Activated CD4-positive, alpha-beta T cell treated with anti-CD3 and anti-CD28 coated beads, Interleukin-2, Interleukin-6, amounts not matched to agents 100 ng/mL and 50 ng/mL, durations not matched to agents 16 hours and 8 hours (primary cell): ENCODE measurements at places on chromosomes 3 and 15.

DNA sequence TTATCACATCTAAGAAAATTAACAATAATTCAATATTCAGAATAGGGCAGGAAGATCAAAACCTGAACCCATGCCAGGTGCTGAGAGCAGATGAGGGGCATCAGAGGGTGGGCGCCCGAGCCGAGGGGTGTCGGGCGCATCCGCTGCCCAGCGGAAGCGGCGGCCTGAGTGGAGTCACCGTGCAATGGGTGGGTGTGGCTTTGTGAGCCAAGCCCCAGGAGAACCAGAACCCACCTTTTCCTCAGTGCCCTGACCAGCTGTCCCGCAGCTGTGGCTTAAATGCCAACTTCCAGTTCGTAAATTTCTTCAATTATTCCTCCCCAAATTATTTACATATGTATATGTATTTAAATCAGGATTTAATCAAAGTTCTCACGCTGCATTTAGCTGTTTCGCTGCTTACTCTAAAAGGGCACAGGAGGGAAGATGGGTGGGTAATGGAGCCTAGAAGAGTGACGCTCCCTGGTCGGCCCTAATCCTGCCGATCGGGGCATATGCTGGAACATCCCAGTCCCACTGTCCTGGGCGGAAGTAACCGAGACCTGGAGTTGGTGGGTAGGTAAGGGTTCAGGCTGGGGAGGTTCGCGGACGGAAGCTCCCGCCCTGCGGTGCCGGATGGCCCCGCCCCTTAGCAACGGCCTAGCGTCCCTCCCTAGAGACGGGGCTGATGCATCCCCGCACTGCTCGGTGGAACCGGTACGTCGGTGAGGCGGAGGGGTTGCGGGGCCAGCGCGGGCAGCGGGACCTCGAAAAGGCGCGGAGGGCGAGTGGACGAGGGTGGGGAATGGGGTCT, 1.3 kb downstream of the DNAH1 start:
- peak; percentile 61 for DNase-seq

GRCh38 chr15:23497710-23498111, 50.7 kb upstream of the GOLGA6L2 start:
- DNase-seq = no peak

DNA sequence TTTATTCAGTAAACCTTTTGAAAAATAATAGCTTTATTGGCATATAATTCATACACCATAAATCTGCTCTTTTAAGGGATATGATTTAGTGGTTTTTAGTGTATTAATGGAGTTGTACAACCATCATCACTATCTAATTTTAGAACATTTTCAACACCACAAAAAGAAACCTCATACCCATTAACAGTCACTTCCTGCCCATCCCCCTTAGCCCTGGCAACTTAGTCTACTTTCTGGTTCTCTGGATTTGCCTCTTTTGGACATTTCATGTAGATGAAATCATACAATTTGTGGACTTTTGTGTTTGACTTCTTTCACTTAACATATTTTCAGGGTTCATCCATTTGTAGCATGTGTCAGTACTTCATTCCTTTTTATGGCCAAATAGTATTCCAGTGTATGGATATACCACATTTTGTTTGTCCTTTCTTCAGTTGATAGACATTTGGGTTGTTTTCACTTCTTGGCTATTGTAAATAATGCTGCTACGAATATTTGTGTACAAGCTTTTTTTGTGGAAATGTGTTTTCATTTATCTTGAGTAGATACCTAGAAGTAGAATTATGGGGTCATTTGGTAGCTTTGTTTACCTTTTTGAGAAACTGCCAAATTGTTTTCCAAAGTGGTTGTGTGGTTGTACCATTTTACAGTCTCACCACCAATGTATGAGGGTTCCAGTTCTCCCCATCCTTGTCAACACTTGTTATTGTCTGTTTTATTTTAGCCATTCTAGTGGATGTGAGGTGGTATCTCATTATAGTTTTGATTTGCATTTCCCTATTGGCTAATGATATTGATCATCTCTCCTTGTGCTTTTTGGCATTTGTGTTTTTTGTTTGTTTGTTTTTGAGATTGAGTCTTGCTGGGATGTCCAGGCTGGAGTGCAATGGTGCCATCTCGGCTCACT, 45.8 kb downstream of the SMAD3 start:
- DNase-seq = no peak

GRCh38 chr3:187207624-187208023, 10.3 kb downstream of the RTP1 start:
- DNase-seq = no peak

DNA sequence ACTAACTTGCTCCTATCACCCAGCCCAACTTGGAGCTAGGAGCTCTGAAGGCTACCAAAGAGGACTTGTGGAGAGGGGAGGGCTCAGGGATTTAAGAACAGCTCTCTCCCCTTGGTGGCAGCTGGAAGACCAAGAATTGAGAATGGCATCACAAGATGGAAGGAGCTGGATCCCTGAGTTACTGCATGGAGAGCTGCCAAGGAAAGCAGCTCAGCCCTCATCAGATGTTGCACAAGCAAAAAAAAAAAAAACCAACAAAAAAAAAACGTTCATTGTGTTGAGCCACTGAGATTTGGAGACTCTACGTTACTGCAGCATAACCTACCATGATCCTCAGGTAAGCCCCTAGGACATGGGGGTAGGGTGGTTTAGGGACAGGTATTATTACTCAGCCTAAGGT, 41.0 kb downstream of the ITGB5 start:
- DNase-seq = no peak

GRCh38 chr3:38067508-38068233, 28.7 kb downstream of the DLEC1 start:
- DNase-seq = no peak

DNA sequence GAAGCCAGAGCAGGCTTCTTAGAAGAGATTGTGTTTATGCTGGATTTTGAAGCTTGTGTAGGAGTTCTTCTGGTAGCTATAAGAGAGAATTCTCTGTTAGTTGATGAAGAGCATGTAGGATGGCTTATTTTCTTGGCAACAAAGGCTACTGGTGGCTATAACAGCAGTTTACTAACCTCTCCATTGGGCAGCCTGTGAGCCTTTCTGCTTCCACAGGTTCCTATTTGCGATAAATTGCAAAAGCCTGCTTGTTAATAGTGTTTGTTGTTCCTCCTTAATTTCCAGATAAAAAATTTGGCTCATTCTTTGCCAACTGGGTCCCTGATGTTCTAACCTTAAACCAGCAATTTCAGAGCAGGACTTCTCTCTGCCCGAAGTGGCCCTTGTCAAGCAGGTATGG, 290.6 kb upstream of the TRIM42 start:
- no peak for DNase-seq

DNA sequence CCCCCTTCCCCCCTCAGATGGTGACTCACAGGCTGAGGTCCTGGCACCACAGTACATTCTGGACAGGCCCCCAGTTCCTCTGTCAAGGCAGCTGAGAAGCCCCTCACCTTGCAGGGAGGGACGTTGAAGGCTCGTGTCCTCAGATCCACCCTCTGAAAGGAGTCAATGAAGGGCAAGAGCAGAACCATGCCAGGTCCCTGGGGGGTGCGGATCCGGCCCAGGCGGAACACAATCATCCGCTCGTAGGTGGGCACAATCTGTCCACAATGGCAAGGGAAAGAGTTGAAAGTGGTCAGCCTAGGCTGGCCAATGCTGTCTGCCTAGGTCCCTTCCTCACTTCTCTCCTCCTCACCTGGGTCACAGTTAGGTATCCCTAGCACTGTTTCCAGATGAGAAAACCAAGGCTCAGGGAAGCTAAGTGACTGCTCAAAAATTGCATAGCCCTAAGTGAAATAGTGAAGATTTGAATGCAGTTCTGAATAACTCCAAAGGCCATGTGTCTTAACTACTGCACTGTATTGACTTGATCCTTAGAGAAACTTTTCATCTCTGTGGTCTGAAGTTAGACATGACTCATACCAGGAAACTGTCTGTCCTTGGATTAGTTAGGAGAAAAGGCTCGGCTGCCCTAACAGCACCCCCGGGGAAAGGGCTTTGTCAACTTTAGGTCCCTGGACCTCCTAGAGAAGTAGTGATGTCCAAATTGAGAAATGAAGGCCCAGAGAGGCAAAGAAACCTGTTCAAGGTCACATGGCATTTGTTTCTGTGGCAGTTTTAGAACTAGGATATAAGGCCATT, 2.9 kb downstream of the STOML1 start:
- DNase-seq = no peak

DNA sequence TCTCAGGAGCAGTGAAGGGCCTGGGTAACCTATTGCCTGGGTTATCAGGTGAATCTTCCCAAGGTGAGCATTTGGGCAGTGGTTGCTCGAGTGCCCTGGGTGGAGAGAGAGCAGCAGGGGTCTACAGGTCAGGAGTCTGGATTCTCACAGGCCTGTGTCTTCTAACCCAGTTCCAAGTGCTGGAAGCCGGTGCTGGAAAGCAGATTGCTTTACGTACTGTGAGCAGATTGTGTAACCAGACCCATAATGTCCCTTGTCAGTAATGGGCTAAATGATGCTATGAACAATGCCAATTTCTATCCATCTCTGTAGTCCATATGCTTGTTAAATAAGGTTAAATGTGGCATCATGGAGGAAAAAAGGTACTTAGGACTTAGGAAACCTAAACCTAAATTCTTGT, 106.5 kb downstream of the TPRG1 start:
- no peak for DNase-seq

- DNase-seq = no peak
Measured at GRCh38 chr15:73387507-73388255, 18.9 kb upstream of the HCN4 start.

DNA sequence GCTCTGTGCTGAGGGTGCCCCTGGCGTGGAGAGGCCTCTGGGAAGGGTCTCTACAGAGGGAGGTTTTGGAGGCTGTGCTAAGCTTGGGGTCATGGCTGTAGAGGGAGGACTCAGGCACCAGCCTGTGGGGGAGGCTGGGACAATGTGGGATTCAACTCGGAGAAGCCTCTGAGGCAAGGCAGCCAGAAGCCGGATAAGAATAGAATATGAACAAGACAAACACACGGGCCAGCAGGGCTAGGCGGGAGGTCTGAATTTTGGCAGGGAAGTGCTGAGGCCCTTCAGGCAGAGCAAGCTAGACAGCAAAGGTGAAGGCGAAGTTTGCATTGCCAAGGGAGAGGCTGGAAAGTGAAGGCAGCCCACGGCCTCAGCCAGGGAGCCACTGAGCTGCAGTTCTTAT, 612.1 kb upstream of the NR2F2 start:
- DNase-seq = no peak

DNA sequence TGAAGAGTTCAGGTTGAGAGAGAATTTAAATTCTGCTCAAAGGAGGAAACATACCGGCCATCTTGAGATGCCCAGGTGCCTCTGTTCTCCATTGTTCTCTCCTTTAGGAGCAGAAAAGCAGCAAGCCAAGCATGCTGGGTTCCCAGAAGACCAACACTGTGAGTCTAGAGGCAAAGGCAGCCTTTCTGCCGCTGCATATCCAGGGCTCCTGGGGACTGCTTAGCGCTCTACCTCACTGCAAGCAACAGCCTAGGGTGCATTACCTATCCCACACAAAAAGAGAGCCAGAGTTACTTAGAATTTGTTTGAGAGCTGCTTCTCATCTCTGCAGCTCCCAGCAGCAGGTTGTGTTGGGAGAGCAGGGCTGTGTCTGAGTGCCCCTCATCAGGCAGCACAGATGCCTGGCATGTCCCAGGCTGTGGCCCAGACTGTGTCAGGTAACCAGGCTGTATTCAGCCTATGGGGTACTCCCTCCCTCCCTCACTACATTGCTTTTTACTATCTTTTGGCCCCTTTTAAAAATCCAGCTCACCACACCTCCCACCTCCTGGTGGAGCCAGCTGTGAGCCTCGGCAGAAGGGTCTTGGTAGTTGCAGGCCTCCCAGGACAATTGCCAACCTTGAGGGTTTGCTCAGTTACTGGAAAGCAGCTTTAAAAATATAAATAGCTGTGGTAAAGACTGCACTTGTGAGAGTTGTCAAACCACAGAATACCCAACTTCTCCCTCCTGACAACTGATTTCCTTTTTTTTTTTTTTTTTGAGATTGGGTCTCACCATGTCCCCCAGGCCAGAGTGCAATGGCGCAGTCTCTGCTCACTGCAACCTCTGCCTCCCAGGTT, 30.2 kb downstream of the BCL2L10 start:
- DNase-seq = no peak

- DNase-seq = no peak
Measured at GRCh38 chr15:89857673-89858072, 36.1 kb downstream of the AP3S2 start.

- DNase-seq = no peak
Measured at GRCh38 chr3:131036986-131037385, 10.3 kb downstream of the NEK11 start.
